ENCODE measurements at places on chromosomes 5 and 9.
A peak's percentile ranks its signal among the peaks of the same experiment; 100 is the strongest.

DNA sequence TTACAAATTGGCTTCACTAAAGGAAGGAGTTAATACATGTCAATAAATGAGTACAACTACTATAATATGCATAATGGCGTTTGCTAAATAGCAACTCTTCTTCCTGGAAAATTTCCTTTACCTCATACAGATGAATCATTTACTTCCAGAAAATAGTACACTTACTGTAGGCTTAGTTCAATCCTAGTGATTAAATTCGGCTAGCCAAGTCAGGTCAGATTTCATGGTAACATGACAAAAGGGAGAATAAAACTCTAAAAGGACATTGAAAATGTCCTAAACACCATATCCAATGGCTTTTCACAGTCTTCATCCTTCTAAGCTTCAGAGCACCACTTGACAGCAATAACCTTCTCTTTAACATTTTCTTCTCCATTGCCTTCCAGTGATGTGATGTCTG, 42.1 kb upstream of the ZFAND5 start:
- DNase-seq: no peak

GRCh38 chr5:65255294-65255693, 226.4 kb downstream of the ADAMTS6 start:
- DNase-seq: no peak

GRCh38 chr5:68953875-68954617, 139.8 kb upstream of the SLC30A5 start:
- DNase-seq: no peak

DNA sequence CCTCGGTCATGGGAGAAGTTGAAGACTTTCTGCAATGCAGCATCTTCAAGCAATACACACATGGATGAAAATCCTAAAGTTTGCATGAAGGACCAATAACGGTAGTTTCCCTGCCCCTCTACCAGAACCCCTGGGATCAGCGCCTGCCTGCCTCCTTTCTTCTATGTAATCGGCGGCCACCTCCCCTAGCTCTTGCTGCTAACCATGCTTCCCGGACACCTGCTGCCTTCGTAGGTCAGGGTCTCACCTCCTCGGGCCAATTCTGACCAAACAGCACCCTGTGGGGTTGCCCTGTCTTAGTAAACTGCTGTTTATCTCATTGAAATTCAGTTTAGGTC, 388 bp upstream of the MED10 start:
- DNase-seq: no peak

GRCh38 chr5:135655468-135655815, 76.7 kb upstream of the CXCL14 start:
- no peak for DNase-seq

DNA sequence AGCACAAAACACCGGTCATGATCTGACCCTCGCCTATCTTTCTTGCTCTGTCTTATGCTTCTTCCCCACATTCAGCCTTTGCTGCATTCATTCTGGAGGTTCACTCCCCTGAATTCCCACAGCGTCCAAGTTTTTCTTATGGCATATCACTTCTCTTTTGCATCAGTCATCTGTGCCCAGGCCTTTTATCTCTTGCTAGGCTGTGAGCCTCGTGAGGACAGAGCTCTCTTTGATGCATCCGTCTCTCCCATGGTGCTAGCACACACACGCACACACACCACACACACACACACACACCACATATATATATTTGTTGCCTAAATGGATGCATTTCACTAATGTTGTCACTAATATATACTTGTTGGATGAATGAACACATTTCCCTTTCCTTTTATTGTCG, 45.8 kb upstream of the ATG10 start:
- DNase-seq: no peak

GRCh38 chr9:108852079-108852478, 3.7 kb downstream of the ACTL7B start:
- DNase-seq: no peak

DNA sequence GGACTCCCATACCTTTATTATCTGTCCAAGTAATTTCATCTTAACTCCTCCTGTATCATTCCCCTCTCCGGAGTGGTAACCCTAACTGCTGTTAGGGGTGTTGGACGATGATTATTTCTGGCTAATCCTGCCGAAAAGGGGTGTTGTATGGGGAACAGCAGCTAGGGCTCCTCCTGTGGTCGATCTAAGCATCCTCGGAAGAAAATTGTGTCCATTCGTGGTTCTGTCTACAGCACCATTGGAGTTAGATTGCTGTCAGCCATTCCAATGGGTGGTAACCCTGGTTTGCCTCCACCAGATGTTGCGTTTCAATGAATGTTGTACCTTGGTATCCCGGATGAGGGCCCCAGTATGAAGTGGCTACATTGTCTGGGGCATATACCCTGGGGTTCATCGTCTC, 35.6 kb upstream of the LMNB1 start:
- DNase-seq: no peak

DNA sequence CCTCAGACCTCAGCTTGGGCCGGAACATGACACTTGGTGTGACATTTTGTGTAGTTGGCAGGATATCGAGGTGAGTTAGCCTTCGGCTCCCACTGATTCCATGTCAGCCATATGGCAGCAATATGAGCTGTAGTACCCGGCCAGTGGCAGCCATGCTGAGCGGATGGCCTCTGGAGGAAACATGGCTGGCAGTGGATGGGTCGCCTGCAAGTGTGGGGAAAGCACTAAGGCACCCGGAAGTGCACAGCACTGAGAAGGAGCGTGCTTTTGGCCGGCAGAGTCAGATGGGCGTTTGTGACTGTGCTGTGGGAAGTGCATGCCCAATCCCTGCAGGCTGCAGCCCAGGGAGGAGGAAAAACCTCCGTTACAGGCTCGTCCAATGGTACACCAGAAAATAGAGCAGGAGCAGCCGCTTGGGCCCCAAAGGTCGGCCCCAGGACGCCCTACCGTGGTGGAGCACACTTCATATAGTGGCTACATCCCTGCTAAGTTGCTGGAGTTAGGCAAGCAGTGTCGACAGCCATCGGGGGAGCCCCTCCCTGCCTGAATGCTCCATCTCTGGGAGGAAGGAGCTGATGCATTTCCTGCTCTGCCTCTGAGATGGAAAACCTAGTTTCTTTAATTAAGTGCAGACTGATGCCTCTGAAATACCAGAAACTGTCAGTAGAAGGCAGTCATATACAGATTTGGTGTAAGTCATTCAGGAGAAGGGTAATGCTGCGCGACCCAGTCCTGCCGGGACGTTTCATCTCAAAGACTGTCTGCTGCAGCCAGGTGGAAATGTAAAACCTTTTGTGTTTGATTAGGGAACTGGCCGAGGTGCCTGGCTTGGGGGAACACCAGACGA, 2185.8 kb upstream of the ACO1 start:
- no peak for DNase-seq

DNA sequence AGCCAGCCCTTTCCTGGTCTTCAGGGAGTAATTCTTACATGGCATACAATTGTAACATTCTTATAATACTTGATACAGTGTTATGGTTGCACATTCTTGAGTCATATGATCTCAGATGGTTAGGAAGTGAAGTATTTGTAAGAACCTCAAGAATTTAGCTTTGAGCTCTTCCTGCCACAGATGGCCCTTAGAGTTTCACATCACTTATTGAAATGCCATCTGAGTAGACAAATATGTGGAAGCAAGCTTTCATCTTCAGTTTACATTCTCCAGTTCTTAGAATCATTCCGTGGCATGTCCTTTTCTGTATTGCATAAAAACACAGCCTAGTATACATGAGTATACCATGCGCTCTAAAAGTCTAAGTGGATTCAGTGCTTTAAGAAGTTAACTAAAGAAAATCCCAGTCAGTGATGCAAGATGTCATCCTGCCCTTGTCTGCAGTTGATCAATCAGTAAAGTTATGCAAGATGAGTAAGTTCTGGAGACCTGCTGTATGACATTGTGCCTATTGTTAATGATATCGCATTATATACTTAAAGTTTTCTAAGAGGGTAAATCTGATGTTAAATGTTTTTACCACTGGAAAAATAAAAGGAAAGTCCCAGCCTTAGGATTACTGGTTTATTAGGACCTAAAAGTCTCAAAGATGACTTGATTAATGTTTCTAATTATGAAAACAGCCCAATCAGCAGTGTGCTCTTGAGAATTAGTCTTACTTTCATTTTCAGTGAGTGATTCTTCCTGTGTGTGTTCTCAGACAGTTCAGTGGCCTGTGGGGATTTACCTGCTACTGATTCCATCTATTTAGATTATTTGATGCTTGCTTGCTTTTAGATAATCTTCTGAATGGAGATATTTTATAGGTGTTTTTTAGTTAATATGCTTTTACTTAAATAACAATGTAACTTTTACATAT, 29.4 kb downstream of the RHOBTB3 start:
- no peak for DNase-seq

DNA sequence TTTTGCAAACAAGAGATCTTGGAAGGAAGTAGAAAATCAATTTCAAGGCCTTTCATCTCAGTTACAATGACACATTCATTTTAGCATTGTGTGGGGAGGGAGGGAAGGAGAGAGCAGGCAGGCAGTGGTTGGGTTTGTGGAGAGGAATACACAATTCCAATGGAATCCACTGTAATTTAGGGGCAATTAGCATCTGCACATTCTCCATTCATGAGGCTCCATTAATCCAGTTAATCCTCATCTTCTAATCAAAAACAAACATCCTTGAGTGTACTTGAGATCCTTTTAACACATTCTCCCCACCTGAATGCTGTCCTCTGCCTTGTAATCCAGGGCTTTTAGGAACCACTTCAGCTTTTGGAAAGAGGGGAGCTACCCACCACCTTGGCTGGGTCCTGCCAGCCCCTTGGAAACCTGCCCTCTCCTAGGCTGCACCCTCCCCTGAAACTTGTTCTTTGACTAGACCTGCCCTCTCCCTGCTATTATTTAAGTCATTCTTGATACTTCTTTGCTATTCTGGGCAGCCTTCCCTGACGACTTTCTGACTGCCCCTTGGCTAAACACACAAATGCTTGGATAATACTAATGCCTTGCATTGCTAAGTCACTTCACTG, 271.2 kb downstream of the SLIT3 start:
- no peak for DNase-seq

DNA sequence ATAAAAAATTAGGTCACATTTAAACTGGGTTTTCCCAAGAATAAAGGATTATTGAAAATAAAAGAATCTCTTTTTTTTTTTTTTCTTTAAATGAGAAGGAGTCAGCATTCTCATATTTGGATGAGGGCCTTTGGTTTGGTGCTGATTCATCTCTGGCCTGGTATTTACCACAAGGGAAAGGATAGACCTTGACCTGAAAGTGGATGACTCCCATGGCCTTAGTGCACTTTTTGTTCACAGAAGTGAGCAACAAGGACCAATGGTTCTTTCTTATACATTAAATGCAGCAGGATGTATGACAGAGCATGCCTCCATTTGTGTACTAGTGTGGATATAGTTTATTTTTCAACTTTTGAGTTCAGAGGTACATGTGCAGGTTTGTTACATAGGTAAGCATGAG, 6.9 kb downstream of the YTHDC2 start:
- DNase-seq: no peak

DNA sequence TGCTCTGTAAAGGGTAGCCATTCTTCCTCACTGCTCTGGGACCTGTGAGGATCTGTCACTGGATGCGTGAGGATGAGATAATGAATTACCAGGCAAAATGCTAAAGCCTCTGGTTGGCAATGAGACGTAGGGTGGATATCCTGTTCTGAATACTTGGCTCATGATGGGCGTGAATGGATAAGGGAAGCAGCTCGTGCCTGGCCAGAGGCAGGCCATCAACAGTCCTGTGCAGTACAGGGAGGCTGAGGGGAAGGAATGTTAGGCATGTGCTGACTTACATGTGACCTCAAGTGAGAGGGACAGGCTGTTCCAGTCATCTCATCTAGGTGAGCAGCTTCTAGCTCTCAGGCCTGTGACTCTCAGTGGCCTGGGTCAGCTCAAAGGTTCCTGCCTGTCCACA, 172.8 kb downstream of the CARTPT start:
- peak; percentile 54 for DNase-seq

GRCh38 chr5:83530193-83530592, 58.6 kb downstream of the VCAN start:
- DNase-seq: no peak

DNA sequence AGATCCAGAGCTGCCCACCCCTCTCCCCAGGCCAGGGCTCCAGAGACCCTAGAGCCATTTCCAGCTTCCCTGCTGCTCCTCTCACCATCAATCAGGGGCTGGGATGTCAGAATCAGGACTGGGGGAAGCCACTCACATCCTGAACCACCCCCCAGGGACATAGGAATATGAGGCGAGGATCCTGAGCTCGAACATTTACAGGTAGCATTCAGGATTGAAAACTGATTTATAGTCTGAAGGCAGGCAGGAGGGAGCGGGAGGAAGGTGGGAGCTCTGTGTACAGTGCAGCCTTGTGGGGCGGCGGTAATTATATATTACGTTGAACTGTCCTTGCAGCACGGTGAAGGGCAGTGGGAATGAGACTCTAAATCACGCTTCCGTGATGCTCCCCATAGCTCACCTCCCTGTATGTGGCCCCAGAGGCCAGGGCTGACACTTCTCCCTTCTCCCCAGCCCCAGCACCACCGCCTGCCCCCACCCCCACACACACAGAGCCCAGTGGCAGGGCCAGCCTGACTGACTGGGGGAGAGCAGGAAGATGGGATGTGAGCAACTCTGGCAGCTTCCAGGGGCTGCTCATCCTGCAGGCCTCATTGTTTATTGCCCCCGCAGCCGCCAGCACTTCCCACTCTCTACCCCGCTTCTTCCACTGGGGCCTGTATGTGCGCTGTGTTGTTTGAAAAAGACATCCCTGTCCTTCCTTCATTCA, 76.0 kb upstream of the HSPA9 start:
- no peak for DNase-seq

GRCh38 chr9:136700959-136701667, 11.3 kb upstream of the DIPK1B start:
- DNase-seq: no peak

DNA sequence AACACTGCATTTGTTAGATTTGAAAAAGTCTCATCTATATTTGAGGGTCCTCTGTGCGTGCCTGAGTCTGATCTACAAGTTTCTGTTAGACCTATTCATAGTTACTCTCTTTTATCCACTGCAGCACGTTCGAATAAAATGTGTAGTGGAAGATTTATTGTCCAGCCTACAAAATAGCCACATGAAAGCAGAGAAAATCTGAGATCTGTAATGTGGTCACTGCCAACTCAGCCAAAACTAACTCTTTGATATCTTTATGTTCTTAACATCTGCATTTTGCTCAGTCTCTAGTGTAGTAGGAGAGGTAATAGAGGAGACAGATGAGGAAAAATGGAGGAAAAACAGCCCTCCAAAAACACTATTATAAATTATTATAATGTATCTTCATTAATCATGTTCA, 354.0 kb downstream of the NPR3 start:
- DNase-seq: no peak

DNA sequence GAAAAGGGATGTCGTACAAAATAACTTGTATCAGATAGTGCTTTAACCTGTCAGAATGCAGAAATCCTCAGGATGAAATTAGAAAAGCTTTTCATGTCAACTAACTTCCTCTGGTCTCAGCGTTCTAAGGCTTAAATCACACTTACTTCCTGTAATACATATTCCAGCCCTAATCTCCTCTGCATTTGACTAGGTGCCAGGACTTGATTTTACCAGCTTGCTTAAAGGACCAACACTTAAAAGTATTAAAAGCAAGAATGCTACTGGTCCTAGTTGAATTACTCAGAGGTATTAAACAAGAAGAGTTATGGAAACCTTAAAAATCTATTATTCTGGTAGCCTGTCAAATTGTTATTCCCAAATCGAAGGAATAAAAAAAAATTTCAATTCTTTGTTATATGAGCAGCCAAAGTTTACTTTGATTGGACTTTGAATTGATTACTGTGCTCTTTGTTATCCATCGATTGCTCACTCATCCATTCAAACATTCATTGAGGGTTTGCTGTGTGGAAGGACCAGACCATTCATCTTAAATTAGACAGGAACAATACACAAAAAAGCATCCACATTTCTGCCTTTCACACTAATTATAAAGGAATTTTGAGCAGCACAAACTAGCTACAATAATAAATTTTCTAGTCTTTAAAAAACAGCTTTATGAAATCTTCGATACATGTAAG, 108.7 kb downstream of the MUSK start:
- DNase-seq: no peak

Measured in breast epithelium (tissue), 4 donors.